ENCODE measurements at places on chromosomes 3 and 15.

DNA sequence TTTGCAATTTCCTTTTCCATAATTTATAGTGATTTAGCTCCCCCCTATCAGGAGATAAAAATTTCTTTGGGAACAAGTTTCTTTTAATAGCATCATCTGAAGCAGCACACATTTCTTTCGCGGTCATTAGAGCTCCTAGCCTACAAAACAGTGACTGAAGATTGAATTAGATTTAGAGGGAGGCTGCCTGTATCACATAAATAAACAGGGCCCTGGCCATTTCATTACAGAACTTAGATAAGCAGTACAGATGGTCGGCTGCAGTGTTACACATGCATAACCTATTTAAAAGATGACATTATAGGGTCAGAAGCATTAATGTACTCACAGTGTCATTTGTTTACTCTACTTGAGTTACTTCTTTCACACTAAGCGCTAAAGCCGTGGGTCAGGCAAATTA, 81.4 kb upstream of the SLC25A26 start:
- no peak for DNase-seq

DNA sequence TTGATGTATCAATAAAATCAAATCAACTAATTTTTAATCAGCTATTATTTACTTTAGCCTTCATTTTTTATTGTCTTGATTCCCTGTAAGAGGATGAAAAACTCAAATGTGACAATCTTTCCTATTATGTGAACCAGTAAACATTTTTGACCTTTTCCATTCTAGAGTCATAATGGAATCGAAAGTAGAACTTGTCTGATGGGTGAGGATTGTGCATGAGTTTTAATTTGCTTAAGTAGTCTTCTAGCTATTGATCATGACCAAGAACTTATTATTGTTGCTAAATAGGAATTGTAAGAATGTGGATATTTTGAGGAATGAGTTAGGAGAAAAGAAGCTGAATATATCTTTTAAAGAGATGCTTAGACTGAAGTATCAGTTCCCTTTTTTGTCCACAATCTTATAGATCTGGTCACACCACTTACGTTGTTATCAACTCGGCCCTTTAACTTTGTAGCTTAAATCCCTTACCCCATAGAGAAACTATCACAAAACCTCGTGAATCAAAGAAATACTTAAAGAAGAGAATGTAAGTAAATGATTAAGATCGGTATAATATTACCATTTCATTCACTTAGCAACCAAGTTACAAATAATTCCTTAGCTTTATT, 147.3 kb downstream of the TP63 start:
- DNase-seq, result no peak

- DNase-seq, result no peak
Measured at GRCh38 chr3:106140431-106140830, 271.6 kb upstream of the CBLB start.

GRCh38 chr3:11250902-11251806, 21.0 kb upstream of the ATG7 start:
- DNase-seq, result no peak

GRCh38 chr3:11534793-11535101, 109.0 kb downstream of the VGLL4 start:
- DNase-seq, result no peak

- DNase-seq, result peak; percentile 66
Measured at GRCh38 chr3:89314454-89315098, 207.2 kb downstream of the EPHA3 start.

- DNase-seq, result no peak
Measured at GRCh38 chr3:98744283-98744682, 18.9 kb upstream of the ST3GAL6 start.

Measured in fibroblast of skin of scalp (primary cell).